Mesendoderm (in vitro differentiated cells): ENCODE measurements at places on chromosomes 7 and 10.

GRCh38 chr7:125136341-125136740, 206.7 kb upstream of the POT1 start:
- H3K36me3 ChIP-seq = no peaks in the 10 kb centered on the region
- no peak overlapping the region for H3K4me3 ChIP-seq
- H3K4me1 ChIP-seq = no peaks in the 10 kb centered on the region
- no peaks in the 10 kb centered on the region for H3K27me3 ChIP-seq

GRCh38 chr7:98133621-98134303, 27.1 kb downstream of the LMTK2 start:
- H3K36me3 ChIP-seq = peaks cover 6% of the 10 kb centered on the region
- H3K27me3 ChIP-seq = no peaks in the 10 kb centered on the region
- peaks cover 4% of the 10 kb centered on the region for H3K4me1 ChIP-seq
- H3K27ac ChIP-seq = no peak overlapping the region

- no peaks in the 10 kb centered on the region for H3K4me1 ChIP-seq
- H3K36me3 ChIP-seq = peaks cover 8% of the 10 kb centered on the region
- no peaks in the 10 kb centered on the region for H3K27me3 ChIP-seq
- no peak for DNase-seq
- no peak overlapping the region for H3K27ac ChIP-seq
- no peak overlapping the region for H3K4me3 ChIP-seq
Observed at GRCh38 chr7:158657189-158657746, 47.3 kb downstream of the NCAPG2 start.

DNA sequence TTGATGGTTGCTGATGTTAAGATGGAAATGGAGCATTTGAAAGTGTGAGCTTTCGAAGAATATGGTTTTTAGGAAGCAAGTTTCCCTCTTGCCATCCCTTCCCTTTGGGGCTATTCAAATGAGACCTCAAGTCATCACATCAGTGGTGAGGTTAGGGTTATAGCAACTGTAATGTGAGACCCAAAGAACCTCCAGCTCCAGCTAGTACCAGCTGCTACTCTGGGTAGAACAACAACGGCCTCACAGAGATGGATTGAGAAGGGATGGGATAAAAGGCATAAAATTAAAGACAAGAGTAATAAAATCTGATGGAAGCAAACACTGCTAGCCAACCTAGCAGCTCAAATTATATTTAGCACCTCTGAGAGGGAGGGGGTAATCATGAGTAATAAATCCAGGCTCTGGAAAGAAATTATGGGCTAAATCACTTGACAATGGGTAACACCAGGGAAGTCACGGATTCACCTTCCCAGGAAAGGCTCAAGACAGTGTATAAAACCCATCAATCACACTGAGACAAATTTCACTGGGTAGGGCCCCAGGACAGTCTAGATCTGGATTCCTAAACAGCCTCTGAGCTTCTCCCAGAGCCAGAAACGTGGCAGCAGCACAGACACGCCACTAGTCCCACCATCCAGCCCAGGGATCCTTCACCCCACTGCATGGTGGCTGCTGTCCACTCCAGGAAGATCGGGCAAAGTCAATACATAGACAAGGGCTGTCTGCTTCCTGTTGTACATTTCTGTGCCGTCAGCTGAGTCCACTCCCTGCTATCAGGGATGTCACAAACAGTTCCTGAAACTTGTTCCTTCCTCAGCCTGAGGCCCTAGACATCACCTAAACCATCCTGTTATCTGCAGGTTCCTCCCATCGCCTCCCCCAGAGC, 151.1 kb downstream of the GFRA1 start:
- H3K36me3 ChIP-seq = no peaks in the 10 kb centered on the region
- no peaks in the 10 kb centered on the region for H3K4me1 ChIP-seq
- no peak overlapping the region for H3K27ac ChIP-seq

- H3K4me1 ChIP-seq = no peaks in the 10 kb centered on the region
- DNase-seq = no peak
- no peaks in the 10 kb centered on the region for H3K36me3 ChIP-seq
- no peak overlapping the region for H3K4me3 ChIP-seq
- no peaks in the 10 kb centered on the region for H3K27me3 ChIP-seq
- no peak overlapping the region for H3K27ac ChIP-seq
Observed at GRCh38 chr10:14518149-14518548, 187.4 kb upstream of the FRMD4A start.
